ENCODE measurements at places on chromosomes 2 and 18.

DNA sequence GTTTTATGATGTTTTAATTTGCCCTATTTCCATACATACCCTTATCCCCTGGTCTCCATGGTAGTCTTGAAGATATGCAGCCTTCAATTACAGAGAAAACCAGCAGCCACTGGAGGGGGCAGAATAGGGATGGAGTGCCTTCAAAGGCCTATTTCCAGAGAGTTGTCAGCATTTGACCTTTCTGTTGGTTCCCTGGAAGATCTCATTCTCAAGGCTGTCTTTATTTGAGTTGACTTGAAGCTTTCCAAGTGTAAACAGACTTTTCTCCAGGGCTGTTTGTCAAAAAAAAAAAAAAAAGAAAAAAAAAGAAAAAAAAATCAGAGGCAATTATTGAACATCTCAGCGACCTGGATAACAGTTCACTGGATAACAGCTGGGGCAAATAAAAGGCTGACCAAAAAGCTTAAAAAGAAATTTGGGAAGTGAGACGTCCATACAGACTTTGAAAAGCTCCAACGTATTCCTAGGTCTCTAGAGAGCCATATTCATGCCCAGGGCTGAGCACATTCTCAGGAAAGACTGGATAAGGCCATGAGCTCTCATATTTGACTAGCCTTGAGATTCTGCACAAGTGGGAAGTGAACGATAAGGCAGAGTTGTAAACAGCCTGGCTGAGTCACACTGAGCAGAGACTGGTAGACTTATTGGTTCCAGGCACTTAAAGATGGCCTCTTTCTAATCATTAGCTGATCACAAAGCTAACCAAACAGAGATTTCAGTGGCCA lies 126.6 kb downstream of the VAPA start:
- DNase-seq: no peak

- DNase-seq: no peak
These were observed 29.6 kb upstream of the ITGAV start for GRCh38 chr2:186560254-186560653.

DNA sequence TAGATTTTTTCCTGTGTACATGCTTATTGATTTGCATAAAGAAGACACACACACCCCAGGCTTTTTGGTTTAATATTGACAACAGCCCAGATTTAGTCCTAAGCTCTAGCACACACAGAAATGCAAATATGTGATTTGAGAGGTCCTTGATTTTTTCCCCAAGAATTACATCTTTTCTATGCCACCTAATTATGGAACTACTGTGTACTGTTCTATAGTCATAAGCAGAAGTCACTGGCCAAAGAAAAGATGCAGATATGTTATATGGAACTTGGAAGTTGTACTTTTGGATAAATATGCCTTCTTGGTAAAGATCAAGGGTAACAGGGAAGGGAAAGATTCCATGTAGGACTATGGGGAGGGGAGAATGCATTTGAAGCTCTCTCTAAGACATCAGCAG lies 105.6 kb downstream of the SETBP1 start:
- no peak for DNase-seq

DNA sequence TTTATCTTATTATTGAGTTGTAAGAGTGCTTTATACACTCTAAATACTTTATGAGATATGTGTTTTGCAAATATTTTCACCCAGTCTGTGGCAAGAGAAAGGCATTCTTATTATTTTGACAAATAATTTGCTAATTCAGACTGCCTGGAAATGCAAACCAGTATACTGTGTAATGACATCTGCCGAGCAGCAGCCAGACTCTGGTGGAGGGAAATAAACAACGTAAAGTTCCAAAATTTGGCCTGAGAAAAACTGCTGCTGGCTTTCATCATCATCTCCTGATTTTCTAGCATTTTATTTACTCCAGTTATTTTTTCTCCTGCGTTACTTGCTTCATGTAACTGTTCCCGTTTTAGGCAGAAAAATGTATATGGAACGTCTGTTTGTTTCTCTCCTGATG lies 161.6 kb downstream of the RNF152 start:
- no peak for DNase-seq

DNA sequence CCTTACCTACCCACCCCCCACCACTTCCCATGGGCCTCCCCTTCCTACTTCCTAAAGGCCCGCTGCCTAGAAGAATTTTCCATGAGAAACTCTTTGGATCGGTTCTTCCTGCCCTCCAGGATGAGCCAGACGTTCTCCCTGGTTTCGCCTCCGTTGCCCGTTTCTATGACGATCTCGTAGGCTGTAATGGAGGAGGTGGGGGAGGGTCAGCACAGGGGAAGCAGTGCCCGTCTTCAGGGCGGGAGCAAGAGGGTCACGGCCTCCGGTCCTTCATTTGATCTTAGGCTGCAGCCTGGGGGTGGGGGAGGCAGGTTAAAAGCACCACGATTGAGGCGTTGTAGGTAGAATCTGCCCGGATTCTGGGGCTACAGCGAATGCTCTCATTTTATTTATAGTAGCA lies 172.0 kb downstream of the LOXHD1 start:
- DNase-seq: no peak

- DNase-seq: no peak
These were observed 147.3 kb downstream of the IRS1 start for GRCh38 chr2:226652369-226652768.

- DNase-seq: no peak
These were observed 15.5 kb upstream of the DUSP19 start for GRCh38 chr2:183063083-183063482.

DNA sequence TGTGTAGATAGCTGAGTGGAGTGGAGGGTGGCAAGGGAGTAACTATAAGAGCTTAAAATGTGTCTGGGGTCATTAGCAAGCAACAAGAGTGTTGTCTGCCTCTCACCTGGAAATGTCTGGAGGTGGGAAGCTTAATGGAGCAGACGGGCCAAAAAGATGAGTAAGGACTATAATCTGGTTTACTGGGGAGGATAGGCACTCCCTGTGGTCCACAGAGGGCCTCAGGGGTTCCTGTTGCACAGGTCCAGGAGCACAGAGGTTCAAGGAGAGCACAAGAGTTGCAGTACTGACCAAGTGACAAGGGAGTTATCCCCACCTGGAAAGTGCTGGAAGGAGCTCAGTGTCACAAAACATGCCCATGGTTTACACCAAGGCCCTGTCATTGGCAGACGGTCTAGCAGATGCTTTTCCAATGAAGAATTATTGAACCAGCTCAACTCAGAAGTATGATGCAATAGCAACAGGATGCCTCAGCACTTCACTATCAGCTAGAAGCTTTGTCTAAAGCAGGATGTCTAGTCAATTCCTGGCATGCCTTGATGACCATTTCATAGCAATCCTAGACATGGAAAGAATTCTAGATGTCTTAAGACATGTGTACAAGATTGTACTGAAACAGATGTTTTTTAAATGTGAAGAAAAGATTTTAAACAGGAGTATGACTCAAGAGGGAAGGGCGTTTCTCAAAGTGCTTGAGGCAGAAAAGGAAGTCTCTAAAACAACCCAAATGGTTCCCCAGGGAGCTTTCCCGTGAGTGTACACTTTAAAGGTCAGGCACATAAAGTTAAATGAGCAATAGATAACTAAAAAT lies 62.9 kb upstream of the SERPINE2 start:
- no peak for DNase-seq

DNA sequence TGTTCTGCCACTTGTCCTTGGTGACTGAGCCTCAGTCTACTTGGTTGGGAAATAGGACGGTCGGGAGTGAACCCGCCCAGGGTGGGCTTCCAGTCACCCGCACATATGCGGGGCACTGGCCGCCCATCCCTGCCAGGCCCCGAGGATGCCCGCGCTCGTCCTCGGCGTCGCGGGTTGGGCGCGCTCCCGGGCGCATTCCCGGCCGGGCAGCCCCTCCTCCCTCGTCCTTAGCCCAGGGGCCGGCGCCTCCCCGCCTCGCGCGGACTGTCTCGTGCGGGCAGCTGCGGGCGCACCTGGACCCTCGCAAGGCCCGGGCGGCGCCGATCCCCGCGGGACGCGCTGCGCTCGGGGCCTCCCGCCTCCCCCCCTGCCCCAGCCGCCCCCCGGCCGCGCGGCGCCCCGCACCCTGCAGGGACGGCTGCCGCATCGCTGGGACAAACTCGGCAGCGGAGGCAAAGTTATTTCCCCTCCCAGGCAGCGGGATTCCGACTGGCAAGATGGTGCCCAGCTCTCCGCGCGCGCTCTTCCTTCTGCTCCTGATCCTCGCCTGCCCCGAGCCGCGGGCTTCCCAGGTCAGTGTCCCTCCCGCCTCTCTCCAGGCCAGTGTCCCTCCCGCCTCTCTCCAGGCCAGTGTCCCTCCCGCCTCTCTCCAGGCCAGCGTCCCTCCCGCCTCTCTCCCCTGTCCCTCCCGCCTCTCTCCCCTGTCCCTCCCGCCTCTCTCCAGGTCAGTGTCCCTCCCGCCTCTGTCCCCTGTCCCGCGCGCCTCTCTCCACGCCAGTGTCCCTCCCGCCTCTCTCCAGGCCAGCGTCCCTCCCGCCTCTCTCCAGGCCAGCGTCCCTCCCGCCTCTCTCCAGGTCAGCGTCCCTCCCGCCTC lies at the start of gene FBLN7:
Gene FBLN7, plus strand, starts transcription at position 227 of the 874 bp plus-strand sequence. Its CDS starts 271 bp downstream, at position 498.
- DNase-seq: peak; percentile 15

DNA sequence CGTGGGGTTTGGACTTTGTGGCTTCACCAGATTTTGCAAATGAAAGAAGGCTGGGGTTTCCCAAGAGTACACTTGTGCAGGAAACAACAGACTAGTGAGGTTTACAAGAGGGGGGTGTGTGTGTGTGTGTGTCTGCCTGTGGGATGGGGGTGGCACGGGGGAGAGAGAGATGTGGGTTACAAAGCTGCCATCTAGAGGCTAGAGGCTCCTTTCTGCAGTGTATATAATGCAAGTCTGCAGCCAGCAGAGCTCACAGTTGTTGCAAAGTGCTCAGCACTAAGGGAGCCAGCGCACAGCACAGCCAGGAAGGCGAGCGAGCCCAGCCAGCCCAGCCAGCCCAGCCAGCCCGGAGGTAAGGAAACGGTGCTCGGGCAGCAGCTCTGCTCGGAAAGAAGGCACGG lies at the start of gene ACKR3:
Gene ACKR3, plus strand, starts transcription at position 253 of the 401 bp plus-strand sequence. CDS start 10,641 bp downstream, outside the sequence.
- peak; percentile 75 for DNase-seq

- DNase-seq: no peak
These were observed 34.8 kb downstream of the GAREM1 start for GRCh38 chr18:32435631-32436500.

DNA sequence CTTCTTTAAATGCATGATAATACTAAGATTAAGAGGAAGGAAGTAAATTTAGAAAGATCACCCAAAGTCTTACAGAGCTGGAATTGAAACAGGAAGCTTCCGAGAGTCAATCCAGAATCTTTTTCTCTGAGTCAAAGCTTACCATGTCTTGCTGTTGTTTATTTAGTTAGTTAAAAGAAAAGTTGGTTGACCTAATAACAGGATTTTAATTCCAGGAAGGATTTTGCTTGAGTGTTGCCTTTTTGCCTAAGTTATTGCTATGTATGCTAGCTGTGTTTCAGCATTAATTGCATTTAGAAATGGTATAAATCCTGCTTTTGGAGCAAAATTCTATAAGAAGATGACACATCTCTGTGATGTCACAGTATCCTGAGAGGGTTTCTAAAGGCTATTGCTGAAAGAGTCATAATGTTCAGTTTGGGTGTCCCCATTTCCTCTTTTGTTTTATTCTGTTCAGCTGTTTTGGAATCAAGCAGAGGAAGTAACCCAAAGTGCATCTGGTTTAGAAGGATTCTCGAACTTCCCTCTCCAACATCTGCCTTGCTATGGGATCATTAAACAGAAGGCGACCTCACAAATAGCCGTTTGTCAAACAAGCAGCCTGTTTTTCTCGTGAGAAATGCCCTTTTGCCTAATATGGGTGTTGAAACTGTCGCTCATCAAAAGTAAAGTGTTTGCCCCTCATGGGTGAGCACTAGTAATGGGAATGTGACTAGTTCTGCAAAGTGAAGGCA lies 271.5 kb upstream of the MMADHC start:
- no peak for DNase-seq

DNA sequence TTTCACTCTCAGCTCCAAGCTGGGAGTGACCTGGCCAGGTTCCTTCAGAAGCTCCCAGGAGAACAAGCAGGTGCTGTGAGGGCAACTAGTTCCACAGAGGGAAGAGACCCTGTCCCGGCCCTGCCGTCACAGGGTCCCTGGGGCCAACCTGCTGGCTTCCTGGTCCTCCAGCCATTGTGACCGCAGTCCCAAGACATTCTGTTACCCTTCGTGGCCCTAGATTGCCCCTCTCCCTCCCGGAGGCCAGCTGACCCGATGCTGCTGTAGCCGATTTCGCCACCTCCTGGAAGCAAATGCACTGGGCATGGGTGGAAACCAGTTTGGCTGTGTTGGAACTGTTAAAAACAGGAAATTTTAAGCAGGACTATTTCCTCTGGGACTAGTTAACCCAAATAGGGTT lies 55.4 kb downstream of the EPAS1 start:
- DNase-seq: no peak

DNA sequence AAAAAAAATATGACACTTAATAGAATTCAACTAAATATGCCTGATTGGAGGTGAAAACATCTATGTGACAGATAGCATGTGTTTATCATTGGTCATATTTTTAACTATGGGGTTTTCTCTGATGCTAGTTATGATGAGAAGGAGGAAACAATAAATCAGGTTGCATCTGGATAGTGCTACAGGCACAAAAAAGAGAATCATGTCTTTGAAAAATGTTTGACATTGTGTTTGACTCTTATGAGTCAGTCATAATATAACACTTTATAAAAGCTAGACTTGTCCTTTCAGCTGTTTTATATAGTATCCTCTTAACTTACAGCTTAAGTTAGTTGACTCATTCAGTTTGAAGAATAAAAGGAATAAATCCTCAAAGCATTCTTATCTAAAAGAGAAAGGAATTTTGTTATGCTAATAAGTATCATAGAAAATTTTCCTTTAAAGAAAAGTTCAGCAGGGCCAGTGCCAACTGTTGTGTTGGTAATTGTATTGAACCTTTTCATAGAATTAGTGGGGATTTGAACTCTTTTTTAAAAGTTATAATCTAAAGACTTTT lies 78.4 kb upstream of the UBXN4 start:
- no peak for DNase-seq

DNA sequence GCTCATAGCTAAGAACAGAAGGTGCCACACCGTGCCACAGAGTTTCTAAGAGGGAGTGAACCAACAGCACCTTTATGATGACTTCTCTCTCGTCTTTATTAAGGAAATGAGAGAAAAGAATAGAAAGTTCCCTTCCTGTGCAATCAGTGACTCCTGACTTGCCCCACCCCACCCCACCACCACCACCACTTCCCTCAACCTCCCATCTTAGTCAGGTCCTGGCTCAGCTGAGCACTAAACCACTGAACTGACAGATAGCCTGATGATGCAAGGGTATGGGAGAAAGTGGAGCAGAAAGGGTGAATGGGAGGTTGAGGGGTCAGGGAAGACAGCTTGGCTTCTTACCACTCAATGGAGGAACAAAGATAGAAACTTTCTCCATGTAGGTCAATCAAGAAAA lies 75.2 kb upstream of the RMDN2 start:
- DNase-seq: no peak

- DNase-seq: no peak
These were observed 115.4 kb upstream of the STK17B start for GRCh38 chr2:196286821-196287220.

- no peak for DNase-seq
These were observed 21.1 kb downstream of the ILKAP start for GRCh38 chr2:238182362-238182761.

DNA sequence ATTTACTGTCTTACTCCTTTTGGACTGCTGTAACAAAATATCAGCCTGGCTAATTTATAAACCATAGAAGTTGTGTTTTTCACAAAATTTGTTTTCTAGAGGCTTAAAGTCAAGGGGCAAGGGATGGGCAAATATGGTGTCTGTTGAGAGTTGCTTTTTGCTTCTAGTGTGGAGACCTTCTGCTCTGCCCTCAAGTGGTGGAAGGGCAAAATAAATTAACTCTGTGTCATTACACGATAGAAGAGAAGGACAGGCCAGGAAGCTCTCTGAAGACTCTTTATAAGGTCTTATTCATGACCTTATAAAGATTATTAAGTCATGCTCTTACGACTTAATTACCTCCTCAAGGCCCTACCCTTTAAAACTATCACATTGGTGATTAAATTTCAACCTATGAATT lies 181.2 kb upstream of the LRATD1 start:
- DNase-seq: no peak
